ENCODE measurements at places on chromosomes 3 and 15.

GRCh38 chr3:17640466-17640865 is 102.0 kb downstream of the TBC1D5 start:
- no peak for DNase-seq

DNA sequence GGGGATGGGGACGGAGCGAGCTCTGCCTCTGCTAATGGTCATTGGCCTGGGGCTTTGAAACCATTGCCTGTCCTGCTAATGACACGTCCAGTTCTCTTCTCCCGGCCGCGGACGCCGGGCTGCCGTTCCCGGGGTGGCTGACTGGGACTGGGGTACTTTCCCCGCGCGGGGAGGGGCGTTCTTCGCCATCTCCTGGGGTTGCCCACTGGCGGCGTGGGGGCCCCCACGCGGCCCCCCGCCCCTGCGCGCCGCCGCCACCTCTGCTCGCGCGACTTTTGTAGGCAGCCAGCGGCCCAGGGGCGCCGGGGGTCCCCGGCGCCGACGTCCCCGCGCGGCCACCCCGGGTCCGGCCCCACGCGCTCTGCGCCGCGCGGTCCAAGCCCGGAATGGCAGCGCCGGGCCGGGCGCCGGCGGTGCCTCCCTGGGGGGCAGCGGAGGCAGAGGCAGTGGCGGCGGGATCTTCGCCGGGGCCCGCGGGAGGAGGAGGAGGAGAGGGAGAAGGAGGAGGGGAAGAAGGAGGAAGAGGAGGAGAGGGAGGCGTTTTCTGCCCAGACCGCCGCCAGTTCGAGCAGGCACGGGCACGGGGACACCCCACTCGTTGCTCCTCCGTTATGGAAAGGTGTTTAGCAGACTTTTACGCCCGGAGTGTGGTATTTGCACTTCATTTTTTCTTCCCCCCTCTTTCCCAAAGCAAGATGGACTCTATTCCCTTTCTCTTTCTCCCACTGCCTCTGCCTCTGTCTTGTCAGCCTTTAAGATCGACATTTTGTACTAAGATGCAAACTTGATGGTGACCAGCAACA is 2.3 kb downstream of the BBX start:
- peak; percentile 52 for DNase-seq

DNA sequence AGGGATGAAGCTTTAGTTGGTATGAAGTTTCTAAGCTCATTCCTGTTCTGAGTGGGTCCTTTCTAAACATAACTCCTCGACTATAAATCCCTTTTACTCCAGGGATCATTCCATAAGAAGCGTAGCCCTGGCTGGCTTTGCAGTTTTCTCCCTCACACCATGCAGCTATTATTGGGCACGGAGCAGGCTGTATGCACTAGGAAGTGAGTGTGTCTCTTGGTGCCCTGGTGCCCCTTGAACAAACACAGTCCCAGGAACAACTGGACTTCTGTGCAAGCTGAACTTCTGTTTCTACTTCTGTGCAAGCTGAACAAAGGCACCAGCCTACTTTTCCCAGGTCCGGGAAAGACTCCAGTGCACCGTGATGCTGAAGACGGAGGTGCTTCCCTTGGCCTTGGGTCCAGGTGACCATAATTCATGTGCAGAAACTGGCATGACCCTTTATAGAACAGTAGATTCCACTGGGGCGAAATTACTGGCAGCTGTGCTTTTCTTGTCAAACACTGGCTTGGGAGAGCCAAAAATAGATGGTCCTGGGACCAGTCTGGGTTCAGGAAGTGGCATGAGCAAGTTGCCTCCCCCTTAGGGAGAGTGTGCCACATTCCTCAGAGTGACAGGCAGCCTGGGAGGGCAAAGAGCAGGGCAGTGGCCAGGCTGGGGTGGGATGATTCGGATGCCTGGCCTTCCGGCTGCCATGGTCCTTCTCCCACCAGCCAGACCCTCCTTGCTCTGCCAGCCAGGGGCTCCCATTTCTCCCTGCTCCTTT is 127.2 kb downstream of the SLCO3A1 start:
- DNase-seq = no peak

DNA sequence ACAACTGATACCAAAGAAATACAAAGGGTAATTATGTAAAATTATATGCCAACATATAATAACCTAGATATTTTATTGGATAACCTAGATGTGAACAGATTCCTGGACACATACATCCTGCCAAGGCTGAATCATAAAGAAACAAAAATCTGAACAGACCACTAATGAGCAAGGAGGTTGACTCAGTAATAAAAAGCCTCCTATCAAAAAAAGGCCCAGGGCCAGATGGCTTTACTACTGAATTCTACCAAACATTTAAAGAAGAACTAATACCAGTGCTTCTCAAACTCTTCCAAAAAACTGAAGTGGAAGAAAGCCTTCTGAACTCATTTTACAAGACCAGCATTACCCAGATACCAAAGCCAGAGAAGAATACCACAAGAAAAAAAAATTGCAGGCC is 32.4 kb downstream of the THBS1 start:
- DNase-seq = no peak

GRCh38 chr15:69574506-69574905 is 121.9 kb downstream of the RPLP1 start:
- DNase-seq = no peak

- DNase-seq = no peak
Measured at GRCh38 chr15:65286069-65286703, 497 bp downstream of the PARP16 start.

GRCh38 chr3:129793942-129794310 is 99.6 kb downstream of the TMCC1 start:
- no peak for DNase-seq

GRCh38 chr3:42926310-42926709 is 20.4 kb downstream of the ZNF662 start:
- no peak for DNase-seq

GRCh38 chr15:62606376-62607113 is 436.0 kb upstream of the TPM1 start:
- DNase-seq = peak; percentile 89

GRCh38 chr3:150385296-150386242 is 22.5 kb upstream of the TSC22D2 start:
- DNase-seq = no peak

- DNase-seq = peak; percentile 85
Measured at GRCh38 chr15:38867556-38867955, 302.9 kb upstream of the RASGRP1 start.

DNA sequence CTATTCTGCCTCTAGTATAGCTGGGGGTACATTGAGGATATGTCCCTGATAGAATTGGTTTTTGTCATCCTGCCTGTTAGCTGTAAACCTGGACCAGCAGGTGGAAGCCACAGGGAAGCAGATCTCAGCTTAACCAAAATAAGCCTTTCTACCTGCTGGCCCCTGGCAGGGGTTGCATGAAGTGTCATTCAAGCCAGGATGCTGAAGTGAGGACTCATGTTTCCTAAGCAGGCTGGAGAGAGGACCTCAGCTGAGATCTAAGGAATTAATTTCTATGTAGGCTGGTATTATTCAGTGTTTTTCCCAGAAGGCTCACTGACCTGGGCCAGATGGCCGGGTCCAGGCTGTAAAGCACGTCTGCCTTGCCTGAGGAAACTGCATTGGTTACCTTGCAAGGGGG is 128.9 kb downstream of the MEGF11 start:
- no peak for DNase-seq

- no peak for DNase-seq
Measured at GRCh38 chr3:17218587-17218986, 333.8 kb downstream of the PLCL2 start.

DNA sequence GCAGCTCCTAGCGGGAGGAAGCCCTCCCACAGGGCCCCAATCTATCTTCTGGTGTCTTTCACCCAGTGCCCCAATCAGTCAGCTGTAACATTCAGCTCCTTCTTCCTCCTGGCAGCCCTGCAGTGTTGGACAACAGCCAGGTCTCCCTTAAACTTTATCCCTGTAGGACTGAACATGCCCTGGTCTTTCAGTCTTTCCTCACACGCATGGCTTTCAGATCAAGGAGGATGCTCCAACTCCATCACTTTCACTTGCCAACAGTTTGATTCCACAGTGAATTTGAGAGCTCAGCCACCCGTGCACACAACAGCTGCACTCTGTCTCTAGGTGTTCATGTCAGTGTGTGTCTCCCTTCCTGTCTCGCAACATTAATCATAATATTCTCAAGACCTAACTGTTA is 28.5 kb upstream of the LRRC34 start:
- no peak for DNase-seq

DNA sequence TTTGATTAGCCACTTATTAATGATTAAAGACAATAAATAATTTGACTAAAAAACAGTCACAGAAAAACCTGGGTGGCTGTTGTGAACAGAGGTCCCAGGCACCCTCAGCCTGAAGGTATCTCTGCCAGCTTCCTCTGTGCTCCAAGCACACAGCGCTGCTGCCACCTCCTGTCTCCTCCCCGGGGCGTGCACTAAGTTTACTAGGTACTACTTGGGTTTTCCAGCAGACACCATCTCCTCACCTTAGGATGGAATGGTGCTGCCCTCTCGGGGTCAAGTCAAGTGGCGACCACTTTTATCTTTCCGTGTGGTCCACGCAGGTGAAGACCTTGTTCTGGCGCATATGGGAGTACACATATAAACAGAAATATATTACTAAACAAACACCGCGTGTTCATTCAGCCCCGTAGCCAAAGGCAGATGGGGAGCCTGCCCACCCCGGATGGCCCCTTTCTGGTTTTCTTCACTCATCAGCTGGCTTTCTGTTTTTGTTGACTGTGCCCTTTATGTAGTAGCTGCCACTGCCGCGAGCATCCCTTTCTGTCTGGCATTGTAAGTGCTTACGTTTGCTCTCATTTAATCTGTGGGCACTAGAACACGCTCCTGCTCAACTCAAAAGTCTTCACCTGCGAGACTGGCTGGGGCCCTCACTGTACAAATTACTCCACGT is 128.0 kb downstream of the LRIG1 start:
- no peak for DNase-seq

GRCh38 chr15:51212909-51213308 is 118.2 kb upstream of the TNFAIP8L3 start:
- DNase-seq = no peak

DNA sequence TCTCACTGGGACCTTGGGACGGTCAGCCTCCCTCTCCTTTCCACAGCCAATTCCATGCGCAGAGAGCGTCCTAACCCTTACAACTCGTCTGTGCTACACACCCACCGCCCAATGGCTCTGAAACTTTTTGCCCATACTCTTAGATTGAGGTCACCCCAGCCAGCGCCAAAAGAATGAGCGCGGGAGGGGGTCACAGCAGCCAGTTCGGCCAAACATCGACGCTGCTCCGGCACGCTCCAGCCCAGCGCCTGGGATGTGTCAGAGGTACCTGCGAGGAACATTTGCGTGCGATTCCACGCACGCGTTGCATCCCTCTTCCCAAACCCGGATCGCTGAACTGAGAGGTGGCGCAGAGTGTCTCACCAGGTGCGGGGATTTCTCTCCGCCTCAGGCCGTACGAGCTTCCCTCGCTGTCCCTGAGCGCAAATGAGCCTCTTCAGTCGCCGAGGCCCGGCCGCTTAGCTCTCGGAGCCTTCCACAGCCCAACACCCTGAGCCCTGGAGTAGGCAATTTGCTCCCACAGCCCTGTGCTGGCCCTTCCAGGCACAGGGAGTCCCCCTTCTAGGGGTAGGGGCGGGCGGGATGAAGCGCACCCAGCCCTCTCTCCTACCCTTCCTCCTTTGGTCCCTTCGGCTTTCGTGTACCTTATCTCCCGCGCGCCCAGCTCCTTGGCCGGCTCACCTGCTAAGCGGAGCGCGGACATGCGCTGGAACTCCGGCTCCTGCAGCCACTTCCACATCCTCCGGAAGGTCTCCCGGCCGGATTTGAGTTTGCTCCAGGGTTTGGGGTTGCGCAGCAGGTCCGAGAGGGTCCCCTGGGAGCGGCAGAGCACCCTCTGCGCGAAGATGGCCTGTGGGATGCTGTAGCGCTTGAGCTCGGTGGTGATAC is 1.8 kb downstream of the ONECUT1 start:
- DNase-seq = no peak

DNA sequence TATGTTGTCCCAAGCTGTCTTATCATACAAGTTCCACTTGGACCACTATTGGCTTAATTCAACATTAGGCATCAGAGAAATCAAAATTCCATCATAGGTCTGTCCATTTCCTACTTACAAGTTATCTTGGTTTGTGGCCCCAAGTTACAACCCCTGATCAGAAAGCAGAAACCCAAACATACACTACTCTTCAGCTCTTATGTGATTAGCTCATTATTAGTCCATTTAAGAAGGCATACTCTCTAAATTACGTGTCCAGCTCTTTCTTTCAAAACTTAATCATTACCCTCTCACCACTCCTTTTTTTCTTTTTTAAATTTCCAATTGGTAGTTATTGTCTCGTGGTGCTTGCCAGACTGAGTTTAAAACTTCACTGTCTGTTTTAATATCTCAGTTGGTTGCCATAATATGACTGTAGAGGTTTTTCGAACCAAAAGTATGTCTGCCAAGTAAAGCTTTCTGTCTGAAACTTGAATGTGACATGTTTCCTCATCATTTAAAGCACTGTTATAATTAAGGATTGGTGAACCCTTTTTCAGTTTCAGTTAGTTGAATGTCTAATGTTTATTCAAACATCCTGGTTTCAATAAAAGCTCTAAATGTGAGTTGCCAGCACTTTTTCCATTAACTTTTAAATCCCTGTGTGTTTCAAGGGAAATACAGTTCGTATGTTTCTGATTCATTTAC is 150.3 kb downstream of the SAMMSON start:
- DNase-seq = no peak

- no peak for DNase-seq
Measured at GRCh38 chr3:78848392-78849288, 919.2 kb downstream of the ROBO1 start.

DNA sequence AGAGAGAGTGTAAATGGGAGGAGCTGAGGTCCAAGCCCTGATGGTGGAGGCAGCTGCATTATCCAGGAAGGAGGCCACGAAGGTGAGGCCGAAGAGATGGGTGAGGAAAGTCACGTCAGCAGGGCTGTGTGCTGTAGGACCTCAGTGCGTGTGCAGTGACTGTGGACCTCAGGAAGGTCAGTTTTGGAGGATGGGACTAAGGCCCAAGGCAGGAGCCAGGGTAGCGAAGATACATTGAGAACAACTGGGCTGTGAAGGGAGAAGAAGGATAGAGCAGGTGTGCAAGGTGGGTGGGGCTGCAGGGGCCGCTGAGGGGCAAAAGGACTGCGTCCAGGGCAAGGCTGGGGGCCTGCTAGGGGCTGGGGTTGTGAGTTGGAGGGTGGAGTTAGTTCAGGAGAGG is 4.9 kb downstream of the KLHL40 start:
- no peak for DNase-seq

DNA sequence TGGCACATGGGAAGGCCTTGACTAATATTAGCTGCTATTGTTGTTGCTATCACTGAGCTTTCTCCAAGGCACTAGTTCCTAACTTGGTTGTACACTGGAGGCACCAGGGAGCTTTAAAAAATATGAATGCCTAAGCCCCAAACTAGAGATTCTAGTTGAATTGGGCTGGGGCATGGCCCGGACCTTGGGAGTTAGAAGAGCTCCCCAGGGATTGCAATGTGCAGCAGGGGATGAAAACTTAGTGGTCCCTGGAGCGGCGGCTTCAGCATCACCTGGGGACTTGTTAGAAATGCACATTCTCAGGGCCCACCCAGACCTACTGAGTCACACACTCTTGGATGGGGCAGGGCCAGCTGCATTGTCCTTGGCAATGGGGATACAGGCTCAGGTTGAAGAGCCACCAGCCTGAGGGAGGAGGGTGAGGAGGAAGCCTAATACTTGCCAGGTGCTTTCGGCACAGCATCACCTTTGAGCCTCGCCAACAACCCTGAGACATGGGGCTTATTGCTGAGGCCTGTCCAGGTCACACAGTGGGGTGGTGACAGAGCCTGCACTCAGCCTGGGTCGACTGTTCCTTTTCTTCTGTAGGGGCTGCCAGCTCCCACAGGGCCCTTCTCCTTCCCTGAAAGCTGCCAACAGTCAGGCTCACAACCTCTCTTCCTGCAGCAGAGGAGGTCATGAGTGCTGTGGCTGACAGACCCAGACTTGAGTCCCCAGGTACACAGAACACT is 84.5 kb downstream of the ATP2B2 start:
- DNase-seq = no peak

Data from H4 (cell line).